ENCODE measurements at places on chromosomes 16 and 17.

- no peak for DNase-seq
Observed at GRCh38 chr17:27430882-27431491, 25.3 kb upstream of the KSR1 start.

GRCh38 chr17:16880843-16881230 lies 91.1 kb downstream of the TNFRSF13B start:
- no peak for DNase-seq

DNA sequence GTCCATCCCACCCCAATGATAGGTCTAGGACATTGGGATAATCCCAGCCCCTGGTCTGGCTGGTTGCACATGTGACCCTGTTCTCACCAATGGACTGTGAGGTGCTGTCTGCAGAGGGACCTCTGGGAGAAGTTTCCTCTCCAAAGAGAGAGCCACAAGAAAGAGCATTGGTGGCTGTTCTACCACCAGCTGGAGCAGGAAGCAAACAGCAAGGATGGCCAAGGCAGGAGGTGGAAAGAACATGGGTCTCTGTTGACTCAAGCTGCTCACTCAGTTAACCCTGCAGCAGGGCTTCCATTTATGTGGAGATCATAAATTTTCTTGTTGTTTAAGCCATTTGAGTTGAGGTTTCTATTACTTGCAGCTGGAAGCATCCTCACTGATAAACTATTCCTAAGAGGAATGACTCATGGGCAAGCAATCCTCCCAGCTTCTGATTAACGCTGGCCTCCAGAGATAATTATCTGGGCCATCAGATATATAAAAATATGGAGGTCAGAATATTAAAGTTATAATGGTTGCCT lies 52.6 kb downstream of the CYB5B start:
- no peak for DNase-seq

DNA sequence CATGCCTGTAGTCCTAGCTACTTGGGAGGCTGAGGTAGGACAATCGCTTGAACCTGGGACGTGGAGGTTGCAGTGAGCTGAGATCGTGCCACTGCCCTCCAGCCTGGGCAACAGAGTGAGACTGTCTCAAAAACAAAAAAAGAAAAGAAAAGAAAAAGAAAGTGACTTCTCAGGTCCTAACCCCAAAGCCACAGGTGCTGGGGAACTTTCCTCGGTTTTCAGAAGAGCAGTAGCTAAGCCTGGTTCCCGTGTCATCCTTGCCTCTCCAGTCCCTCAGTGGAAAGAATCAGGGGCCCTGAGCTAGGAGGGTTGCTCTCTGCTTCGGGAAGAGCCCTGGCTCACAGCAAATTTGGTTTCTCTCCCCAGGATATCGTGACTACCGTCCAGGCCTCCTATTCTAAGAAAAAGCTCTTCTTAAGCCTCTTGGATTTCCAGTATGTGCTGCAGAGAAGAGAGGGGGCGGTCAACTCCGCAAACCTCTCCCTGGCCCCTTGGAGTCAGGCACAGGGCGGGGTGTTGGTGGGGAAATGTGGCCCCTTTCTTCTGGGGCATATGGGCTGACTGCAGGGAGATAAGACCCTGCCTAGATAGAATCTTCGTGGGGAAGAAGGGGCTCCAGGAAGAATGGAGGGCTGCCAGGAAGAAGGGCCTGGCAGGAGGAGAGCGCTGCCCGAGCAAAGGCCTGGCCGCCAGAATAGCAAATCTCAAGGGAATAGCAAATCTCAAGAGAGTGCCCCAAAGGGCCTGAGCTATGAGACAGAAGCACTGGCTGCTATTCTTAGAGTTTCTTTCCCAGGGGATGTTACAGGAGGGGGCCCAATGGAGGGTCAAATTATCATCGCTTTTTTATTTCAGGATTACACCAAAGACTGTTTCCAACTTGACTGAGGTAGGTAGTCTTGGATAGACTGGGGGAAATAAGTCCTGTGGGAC lies 8.3 kb upstream of the NLRC5 start:
- no peak for DNase-seq

GRCh38 chr17:80605326-80606066 lies 60.9 kb downstream of the RPTOR start:
- DNase-seq: no peak

- no peak for DNase-seq
Observed at GRCh38 chr16:26599785-26600104, 467.0 kb upstream of the C16orf82 start.

DNA sequence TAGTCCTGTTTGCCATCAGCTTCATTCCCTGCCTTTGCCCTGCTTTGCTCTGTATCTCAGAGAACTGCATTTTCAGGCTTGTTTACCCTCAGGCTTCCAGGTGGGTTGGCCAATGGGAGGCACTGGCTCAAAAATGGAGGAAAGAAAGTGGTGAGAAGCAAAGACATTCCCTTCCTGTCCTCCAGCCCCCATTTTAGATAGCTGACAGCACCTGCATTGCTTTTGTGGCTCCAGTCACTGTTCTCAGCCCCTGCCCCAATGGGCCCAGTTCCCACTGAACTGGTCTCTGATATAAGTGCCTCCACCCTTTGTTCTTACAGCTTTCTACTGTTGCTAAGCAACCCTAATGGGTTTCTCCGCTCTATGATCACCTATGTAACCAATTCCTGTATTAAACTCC lies 19.4 kb upstream of the SDK2 start:
- DNase-seq: no peak

DNA sequence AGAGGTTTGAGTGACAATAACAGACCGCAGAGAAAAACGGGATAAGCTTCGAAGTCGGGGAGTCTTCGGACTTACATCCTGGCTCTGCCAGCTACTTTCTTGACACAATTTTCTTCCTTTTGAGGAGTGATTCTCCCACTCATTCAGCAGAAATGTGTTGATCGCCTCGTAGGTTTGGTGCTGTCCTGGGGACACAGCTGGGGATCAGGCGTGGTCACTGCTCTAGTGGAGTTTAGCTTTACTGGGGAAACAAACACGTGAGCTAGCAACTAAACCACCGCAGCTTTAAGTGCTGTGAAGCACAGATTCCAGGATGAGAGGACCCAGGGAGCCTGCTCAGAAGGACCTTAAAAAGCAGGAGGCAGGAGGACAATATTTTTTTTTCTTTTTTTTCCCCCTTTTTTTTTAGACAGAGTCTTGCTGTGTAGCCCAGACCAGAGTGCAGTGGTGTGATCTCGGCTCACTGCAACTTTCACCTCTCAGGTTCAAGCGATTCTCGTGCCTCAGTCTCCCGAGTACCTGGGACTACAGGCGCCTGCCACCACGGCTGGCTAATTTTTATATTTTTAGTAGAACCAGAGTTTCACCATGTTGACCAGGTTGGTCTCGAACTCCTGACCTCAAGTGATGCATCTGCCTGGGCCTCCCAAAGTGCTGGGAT lies 858 bp downstream of the NUBP1 start:
- DNase-seq: no peak

DNA sequence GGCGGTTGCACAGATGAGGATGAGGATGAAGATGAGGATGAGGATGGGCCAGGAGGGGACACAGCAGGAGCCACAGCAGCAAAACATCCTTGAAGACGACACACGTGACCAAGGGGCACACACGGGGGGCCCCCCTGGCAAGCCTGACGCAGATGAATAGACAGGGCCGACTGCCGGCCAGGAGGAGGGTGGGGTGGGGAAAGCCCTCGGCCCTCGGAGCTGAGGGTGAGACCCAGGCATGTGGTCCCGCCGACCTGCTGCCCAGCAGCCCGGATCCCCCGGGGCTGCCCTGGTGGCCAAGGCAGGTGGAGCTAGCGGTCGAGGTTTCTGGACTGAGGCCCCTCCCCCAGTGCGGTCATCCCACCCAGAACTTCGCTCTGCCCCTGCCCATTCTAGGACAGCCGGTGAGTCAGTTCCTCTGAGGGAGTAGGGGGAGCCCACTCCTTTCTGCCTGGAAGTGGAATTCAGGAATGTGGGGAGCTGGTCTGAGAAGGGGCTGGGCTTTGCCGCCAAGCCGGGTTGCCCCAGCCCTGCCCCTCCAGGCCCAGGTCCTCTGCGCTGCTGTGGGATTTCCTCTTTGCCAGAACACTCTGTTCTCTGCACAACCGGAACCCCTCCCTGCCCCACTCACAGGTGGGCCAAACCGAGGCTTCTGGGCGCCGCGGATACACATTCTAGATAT lies 9.9 kb downstream of the CYGB start:
- no peak for DNase-seq

DNA sequence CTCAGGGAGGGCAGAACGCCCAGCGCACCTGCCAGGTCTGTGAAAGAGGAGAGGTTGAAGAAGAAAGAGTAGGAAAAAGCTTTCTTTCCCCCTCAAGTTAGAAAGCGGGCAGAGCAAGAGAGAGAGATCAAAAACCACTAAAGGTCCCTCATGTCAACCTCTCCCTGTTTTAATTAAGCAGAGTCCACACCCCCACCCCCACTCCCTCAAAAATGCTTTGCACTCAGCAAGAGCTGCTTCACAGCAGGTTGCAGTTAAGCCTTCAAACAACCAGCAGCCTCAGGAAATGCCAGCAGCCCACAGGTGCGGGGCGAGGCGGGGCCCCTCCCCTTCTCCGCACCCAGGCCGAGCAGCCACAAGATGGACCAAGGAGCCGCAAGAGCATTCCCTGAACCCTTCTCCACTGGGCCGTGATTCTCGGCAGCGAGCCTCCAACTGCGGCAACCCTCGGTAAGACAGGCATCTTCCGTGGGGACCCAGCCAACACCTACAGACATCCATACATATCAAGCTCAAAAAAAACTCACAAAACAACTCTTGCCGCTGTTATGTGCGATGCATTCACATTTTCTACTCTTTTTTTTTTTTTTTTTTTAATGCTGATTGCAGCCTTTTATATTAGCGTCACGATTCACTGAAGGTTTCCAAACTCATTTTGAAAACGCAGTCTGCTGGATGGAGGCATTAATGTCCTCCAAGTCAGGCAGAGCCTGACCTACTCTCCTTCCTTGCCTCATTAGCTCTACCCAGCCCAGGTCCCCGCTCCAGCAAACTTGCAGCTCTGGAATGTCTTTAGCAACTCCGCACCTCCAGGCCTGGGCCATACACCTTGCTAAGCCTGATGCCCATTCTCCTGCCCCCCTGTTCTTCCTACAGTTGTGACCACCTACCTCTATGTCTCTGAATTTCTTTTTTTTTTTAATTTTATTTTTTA lies 66.1 kb downstream of the AXIN2 start:
- peak; percentile 73 for DNase-seq

GRCh38 chr16:19748389-19749168 lies 30.5 kb downstream of the IQCK start:
- DNase-seq: no peak

All from Jurkat, Clone E6-1 (cell line).